ENCODE measurements at places on chromosomes 1 and 21.

DNA sequence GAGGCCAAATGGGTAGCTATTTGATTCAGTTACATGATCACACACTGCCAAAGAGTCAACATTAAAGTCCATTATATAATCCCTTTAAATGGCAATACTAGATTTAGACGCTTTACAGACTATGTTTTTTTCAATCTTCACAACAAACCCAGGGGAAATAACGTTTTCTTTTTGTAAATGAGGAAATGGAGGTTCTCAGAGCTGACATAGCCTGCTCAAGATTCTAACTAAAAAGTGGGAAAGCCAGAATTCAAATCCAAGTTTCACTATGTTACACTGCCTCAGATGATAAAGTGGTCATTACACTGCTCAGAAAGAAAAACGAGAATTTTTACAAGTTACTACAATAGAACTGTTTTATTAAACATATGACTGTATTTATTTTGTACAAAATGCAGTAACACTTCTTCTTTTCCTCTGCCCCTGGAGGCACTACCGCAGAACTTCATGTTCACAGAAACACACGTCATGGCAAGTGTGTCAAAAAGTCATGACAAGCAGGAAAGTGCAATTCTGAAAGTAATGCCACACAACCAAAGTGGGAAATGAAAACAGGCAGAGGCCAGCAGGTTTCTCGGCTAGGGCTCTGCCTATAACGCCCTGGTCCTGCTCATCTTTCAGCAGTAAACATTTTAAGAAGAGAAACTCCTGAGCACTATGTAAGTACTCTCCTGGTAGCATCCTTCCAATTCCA is 19.0 kb downstream of the THEMIS2 start:
- DNase-seq, result no peak

GRCh38 chr21:44461464-44462001 is 6.2 kb downstream of the LRRC3 start:
- DNase-seq, result no peak

GRCh38 chr1:161723459-161724141 is 2.3 kb downstream of the FCRLB start:
- DNase-seq, result no peak

GRCh38 chr1:190908691-190909090 is 431.0 kb upstream of the BRINP3 start:
- no peak for DNase-seq

DNA sequence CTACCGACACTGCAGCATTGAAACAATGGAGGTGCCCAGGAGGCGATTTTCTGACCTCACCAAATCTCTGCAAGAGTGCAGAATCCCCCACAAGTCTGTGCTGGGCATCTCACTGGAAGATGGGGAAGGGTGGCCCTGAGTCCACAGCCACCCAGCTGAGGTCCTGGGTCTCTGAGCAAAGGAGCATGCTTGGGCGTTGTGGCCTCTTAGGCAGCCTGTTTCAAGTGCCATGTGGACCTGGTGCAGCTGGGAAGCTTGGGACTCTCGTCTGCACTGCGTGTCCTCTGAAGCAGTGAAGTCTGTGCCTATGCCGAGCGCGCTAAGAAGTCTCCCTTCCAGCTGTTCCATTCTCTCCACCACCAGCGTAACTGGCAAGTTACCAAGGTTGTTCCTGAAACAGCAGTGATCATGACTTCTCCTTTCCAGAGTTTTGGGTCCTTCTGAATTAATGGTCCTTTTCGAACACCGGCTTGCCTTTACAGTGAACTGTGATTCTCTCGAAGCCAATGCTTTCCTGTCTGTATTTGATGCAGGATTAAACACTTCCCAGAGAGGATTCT is 5.0 kb upstream of the PLA2G2C start:
- no peak for DNase-seq

DNA sequence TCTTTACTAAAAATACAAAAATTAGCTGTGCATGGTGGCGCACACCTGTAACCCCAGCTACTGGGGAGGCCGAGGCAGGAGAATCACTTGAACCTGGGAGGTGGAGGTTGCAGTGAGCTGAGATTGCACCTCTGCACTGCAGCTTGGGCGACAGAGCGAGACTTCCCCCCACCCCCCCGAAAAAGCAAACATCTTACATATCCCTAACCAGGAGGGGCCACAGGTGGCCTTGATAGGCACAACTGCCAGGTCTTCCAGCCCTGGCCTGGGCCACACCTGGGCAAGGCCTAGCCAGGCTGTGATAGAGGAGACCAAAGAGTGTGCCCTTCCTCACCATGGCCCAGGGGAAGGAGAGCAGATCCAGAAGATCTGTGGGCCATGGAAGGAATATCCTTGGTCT is 28.6 kb upstream of the POU3F1 start:
- DNase-seq, result no peak

DNA sequence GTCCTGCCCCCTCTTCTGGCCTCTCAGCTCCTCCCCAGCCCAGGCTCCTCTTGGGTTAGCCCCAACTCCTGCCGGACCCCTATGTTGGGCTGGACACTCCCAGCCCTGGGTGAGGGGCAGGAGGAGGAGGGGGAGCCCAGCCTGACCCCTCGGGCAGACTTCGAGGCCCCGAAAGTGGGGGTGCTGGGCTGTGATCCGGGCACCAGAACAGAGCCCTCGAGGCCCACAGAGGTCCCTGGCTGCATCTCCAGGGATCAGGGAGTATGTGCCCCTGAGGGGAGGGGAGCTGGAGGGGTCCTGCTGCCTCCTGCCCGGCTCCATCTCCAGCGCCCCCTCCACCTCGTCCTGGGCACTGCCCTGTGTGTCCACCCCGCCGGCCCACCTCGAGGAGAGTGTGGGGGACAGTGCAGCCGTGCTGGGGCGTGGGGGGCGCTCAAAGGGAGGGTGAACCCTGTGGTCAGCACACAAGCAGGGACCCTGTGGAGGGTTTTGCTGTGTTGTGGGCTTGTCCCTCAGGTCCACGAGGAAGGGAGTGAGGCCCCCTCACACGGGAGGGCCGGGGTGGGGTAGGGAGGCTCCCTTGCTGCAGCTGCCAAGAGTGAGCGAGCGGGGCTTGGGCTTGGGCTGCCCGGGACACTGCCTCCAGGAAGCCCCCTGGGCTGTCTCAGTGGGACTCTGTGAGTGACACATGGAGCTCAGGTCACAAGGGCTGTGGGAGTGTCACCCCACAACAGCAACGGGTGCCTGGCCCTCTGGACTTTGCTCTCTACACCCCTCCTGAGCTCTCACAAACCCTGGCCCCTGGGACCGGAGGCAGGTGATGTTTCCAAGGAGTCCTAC is 54.4 kb downstream of the COL18A1 start:
- no peak for DNase-seq

DNA sequence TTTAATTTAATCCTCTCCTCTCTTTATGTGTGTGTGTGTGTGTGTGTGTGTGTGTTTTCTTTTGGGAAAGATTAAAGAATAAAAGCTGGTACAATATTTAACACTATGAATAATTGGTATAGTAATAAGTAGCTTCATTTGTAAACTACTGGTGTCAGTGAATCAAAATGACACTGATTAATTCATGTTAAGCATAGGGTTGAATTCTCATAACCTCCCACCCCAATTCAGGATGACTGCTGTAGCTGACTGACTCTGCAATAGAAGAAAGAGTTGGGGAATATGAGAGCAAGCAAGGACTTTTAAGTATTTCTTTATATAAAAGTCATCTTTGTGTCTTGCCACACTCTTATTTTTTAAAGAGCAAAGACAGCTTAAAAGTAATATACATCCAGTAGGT is 13.1 kb downstream of the SLC30A7 start:
- DNase-seq, result no peak

GRCh38 chr1:154865442-154866256 is 4.4 kb downstream of the KCNN3 start:
- no peak for DNase-seq

DNA sequence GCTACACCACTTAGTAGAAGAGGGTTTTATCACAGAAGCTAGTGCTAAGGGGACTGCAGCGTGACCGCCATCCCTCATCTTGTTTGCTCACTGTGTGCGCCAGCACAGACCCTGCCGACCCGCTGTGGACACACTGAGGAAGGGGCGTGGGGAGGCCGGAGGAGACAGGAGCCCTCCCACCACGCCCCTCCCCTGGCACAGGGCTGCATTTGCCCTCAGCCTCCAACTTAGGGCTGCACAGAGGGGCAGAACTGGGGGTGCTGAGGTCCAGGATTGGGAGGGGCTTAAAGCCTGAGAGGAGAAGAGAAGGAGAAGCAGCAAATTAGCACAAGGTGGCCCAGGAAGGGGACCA is 37.2 kb downstream of the RRP1 start:
- DNase-seq, result peak; percentile 28

DNA sequence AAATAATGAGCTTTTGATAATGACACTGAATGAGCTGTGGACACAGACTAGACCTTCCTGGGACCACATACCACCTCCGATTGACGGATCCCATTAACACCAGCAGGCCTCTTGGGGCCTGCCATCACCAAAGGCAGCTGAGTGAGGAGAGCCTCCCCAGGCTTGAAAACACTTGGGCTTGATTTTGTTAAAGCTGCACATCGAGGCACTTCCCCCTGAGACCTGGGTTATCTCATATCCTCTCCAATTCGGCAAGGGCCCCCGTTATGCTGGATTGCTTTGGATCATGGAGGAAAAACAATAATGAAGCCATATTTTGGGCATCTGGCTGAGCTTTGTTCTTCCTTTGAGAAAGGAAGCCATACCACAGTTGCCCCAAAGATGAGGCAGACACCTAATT is 143.0 kb downstream of the AJAP1 start:
- no peak for DNase-seq

DNA sequence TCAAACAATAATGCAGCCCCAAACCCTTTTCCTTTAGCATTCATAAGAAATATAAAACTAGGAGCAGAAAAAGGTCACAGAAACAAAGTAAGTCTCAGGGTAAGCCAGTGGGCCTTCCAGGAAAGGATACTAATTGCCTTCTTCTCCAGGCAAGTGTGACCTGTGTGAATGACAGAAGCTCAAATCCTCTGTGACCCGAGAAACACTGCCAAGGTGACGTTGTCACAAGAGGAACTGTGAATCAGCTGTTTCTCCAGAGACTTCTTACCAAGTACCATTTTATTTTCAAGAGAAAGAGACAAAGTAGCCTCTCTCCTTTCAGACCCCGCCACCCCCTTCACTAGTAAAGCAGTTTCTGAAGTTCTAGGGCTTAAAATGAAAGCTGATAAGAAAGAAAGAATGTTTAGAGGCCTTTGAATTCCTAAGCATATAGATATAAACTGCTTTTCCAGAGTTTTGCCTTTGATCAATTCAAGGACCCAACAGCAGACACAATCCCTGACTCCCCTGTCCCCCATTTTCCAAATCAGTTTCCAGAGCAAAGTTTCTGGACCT is 155.6 kb downstream of the NUF2 start:
- no peak for DNase-seq
